ENCODE measurements at places on chromosomes 5 and 9.

- no peak for DNase-seq
Observed at GRCh38 chr9:123544007-123544827, 188.2 kb downstream of the CRB2 start.

DNA sequence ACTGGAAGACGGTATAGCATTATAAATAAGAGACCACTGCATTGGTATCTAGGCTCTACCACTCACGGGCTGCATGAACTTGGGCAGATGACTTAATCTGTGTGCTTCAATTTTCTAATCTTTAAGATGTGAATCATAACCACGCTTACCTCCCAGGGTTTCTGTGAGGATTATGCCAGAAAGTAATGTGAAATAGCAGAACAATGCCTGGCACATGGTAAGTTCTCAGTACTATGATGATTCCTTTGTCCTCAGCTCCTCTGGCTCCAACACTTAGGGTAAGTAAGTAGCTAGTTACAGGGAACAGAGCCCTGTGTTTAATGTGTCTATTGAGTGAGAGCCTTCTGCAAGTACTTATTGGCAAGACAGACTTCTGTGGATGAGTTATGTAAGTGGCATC lies 31.1 kb downstream of the POU4F3 start:
- no peak for DNase-seq

DNA sequence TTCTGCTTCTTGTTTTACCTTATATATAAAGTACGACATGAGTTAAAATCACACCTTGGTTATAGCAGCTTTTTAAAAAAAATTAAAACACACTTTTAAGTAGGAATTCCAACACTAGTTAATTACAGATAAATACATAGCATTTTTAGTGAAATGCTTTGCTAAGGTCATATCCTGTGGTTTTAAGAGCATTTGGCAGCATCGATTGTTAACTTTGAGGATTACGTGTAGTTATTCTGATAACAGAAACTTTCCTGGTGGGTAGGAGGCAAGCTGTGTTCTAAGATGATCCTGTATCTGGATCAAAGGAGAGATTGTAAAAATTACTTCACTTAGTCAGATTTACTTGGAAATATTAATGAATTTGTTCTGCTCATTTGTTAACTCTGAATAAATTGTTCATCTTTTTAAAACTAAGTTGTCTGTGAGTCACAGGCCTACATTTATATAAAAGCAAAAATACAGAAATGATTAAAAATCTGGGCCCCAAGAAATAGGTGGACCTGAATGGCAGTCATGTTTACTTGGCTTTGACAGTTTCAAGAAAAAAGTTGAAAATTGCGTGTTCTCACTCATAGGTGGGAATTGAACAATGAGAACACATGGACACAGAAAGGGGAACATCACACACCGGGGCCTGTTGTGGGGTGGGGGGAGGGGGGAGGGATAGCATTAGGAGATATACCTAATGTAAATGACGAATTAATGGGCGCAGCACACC lies 58.3 kb downstream of the TRIO start:
- no peak for DNase-seq

DNA sequence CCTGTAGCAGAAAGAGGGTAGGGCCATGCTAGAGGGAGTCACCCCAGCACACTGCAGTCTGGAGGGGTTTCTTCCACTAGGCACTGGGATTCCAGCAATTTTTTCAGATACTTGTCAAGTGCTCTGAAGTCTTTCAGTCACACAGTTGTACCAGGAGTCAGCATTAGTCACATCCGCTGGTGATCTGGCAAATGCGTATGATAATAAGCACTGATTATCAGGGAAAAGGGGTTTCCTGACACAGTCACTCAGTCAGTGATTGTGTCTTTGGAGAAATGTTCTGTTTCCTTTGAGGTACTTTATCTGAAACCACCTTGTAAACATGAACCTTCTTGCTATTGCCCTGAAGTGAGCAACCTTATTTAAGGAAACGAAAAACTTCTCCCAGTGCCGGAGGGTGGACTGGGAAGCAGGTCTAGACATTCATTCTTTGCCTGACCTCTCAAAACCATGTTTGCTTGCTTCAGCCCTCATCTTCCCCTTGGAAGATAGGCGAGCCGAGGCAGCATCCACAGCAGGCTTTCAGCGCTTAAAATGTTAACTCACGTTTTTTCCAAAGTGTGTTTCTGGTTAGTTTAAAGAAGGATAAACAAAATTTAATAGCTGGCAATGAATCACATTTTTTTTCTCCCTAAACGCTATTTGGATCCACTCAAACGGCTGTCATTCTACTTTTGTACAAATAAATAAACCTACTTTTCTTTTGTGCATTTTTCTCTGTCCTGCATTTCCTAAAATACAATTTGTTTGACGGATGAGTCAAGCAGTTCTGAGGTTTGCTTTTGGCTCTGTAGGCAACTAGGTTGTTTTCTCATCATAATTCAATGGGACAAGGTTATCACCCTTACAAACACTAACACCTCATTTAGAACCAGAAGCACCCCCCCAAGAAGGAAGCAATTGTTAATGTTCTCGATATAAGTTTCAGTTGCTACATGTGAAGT lies 77.7 kb downstream of the FOXD1 start:
- no peak for DNase-seq

GRCh38 chr5:53405396-53405795 lies 75.0 kb upstream of the FST start:
- no peak for DNase-seq

DNA sequence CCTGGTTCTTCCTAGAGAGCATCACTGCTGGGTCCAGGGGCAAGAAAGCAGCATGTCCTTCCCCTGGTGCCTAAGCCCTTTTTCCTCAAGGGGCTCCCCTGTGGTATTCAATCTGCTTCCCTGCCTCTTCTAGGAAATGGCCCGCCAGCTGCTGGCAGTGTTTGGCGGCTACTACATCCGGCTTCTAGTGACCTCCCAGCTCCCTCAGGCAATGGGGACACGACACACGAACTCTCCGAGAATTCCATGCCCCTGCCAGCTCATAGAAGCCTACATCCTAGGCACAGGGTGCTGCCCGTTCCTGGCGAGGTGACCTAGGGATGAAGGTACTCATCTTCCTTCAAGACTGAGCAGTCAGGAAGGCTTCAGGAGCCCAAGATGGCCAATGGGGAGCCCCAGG lies 14.6 kb downstream of the TEX53 start:
- DNase-seq = no peak

- no peak for DNase-seq
Observed at GRCh38 chr5:1925111-1926070, 42.7 kb upstream of the IRX4 start.

DNA sequence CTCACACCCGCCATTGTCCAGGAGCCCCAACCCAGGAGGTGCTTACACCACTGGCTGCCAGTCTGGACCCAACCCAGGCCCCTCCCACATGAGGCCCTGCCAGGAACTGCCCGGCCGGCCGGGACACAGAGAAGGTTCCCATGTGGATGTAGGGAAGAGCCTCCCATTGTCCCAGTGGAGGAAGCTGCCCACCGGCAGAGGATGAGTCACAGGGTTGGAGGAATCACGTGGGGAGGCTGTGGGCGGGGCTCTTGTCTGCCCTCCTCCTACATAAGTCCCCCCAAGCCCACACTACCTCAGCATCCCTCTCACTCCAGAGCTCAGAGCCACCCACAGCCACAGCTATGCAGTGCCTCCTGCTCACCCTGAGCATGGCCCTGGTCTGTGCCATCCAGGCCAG lies 26.1 kb downstream of the PAEP start:
- no peak for DNase-seq

GRCh38 chr9:3467593-3468219 lies 58.1 kb downstream of the RFX3 start:
- DNase-seq = peak; percentile 5

- no peak for DNase-seq
Observed at GRCh38 chr9:12809720-12810119, 34.9 kb downstream of the LURAP1L start.

DNA sequence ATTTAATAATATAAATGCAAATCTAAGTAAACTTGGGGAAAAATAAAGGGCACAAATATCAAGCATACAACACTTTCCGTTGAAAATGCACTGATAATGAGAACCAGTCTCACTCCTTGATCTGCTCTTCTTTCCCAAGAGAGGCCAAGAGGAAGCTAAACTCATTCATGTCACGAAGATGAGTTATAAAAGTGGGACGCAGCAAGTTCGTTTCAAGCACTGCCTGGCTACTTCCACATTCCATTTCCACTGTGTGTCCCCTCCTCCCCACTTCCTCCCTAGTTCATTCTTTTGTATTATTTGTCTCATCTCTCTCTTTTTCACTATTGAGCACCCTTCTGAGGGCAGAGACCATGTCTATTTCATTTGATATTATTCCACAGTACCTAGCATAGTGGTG lies 158.1 kb downstream of the SLC24A2 start:
- no peak for DNase-seq

- DNase-seq = no peak
Observed at GRCh38 chr9:5557606-5558587, 47.6 kb downstream of the PDCD1LG2 start.
